Stimulated activated CD8-positive, alpha-beta memory T cell treated with anti-CD3 and anti-CD28 coated beads, Interleukin-4, amount 100 ng/mL, for 4 hours (primary cell): ENCODE measurements at places on chromosomes 7 and 10.
A peak's percentile ranks its signal among the peaks of the same experiment; 100 is the strongest.

DNA sequence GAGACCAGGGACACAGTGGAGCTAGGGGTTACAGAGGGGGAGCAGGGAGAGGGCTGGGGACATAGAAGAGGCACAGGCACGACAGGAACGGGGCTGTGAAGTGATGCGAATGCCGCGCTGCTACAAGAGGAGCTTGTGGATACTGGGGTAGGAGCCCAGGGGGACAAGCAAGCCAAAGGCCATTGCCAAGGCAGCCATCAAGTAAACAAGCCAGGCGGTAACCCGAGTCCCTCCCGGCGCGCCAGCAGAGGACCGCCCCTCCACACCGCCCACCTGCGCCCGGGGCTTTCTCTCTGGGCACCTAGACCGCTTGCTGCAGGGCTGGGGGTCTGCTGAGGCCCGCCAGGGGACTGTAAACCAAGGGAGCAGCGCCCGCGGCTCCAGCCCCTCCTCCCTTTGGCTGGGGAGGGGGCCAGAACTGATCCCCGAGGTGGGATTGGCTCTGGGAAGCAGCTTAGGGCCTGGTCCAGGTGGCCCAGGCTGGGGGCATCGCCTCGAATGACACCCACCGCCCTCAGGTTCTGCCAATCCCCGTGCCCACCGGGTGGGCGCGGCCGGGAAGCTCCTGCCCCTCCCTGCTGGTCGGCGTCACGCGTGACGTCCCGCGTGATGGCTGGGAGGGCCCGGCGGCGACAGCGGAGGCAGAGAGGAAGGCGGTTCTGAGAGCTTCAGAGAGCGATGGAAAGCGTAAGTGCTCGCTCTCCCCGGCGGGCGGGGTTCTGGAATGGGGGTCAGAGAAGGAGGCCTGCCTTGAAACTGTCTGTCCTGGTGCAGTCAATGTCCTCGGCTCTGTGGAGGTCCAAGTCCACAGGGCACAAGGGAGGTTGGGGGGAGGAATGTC, 982 bp downstream of the SFXN3 start:
- peak; percentile 53 for DNase-seq

- DNase-seq, result no peak
Observed at GRCh38 chr7:81419731-81420130, 350.1 kb downstream of the HGF start.

DNA sequence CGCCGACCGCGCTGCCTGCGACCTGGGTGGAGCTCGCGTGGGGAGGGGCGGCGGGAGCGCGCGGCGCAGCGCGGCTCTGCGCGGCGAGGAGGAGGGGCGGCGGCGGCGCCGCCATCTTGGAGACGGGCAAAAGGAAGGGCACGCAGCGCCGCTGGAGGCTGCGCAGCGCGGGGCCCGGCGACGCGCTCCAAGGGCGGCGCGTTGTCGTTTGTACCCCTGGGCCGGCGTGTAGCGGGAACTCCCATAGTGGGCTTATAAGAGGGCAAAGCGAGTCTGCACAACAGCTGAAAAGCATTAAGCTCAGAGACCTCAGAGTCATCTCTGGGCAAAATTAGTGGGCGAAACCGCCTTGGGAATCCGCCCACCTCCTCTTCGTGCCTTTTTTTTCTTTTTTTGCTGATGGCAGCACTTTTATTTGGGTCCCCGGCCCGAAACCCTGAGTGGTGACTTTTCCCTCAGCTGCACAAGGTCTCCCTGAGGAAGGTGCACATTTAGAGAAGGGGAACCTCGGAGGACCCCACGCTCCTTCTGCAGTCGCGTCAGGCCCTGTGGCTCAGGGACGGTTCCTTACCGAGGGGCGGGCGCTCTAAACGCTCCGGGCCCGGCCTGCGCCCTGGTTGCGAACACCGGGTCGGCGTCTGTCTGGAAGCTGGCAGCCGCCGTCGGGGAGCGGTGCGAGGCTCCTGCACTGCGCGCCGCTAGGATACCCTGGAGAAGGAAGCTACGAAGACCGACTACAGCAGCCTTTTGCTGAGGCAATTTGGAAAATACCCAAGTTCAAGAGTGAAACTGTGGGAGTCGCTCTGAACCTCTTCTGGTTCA, 428 bp upstream of the MCMBP start:
- DNase-seq, result peak; percentile 76

GRCh38 chr7:66258409-66258808, 53.3 kb downstream of the TPST1 start:
- DNase-seq, result no peak

GRCh38 chr10:63414481-63415260, 51.1 kb downstream of the JMJD1C start:
- no peak for DNase-seq

- no peak for DNase-seq
Observed at GRCh38 chr10:109889867-109890266, 33.4 kb downstream of the XPNPEP1 start.

DNA sequence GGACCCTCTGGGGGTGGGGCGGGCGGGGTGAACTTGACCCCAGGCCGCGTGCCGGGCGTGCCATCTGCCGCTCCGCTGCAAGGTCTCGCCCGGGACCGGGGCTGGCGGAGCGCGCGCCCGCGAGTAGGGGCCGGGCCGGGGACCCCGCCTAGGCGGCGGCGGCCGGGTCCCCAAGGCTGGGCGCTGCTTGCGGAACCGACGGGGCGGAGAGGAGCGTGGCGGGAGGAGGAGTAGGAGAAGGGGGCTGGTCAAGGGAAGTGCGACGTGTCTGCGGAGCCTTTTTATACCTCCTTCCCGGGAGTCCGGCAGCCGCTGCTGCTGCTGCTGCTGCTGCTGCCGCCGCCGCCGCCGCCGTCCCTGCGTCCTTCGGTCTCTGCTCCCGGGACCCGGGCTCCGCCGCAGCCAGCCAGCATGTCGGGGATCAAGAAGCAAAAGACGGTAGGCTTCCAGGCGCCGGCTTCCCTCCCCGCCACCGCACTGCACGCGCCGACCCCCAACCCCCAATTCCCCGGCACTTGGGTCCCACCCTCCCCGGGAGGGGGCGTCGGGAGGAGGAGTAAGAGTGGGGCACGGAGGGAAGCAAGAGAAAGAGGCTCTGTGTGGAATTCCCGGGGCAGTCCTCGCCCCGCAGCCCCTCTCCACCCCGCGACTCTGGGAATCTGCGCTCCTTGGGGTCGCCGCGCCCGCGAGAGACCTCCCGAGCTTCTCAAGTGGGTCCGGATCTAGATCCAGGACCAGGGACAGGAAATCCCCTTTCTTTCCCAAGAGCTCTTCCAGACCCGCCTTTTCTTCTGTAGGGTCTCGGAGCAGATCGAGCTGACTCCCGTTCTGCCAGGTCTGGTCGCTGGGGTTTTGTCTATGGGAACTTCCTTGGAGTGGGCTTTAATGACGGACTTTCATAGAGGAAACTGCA, at the start of gene PAPSS2:
TSS of gene PAPSS2 (plus strand) at position 308 of the 913 bp plus-strand sequence. CDS start at position 412, 104 bp downstream.
- DNase-seq, result no peak

- DNase-seq, result peak; percentile 70
Observed at GRCh38 chr10:80408242-80409101, at the start of gene PRXL2A. Gene PRXL2A (plus strand): TSS chr10:80408551. CDS start chr10:80420468, 11,917 bp downstream.

- no peak for DNase-seq
Observed at GRCh38 chr10:116723428-116724281, 18.7 kb downstream of the HSPA12A start.

GRCh38 chr7:112449353-112449752, 907 bp upstream of the IFRD1 start:
- DNase-seq, result no peak

DNA sequence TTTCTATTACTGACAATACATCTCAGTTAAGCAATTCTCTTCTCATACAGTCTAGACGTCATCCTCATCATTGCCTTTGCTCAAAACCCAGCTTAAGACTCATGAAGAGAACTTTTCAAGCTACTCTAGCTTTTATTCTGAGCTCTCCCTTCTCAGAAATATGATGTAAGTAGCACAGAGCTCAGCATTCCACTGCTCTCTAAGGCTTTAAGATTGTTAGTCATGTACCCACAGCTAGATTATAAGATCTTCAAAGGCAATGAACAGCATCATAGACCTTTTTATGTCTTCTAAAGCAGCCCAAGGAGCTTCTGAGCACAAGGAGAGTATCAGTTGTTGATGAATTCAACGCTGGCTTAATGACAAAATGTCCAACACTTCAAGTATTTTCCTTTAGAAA, 119.3 kb downstream of the NRP1 start:
- DNase-seq, result no peak

DNA sequence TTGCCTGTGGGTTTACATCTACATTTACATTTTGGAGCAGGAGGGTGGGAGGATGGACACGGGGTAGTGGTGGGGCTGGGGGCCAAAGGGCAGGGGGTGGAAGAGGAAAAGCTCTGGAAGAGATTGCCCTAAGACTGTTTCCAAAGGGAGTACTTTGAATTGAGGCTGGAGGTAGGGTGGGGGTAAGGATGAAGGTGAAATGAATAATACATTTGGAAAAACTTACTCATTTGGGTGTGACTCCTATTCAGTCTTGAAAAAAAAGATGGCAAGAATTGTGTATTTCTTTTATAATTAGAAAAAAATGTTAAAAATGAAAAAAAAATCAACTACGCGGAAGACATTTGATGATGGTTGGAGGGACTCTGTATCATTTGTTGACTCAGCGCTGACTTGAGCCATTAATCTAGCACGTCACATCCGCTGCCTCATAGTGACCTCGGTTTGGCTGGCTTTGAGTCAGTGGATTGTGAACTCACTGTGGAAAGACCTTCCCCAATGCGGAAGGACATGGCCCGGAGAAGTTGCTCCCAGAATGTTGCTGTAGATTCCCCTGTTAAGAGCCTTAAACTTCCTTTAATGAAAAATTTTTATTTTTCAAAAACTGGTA, 2.8 kb downstream of the FAM180A start:
- DNase-seq, result no peak

GRCh38 chr10:52883996-52884871, 111.7 kb upstream of the MBL2 start:
- no peak for DNase-seq

- DNase-seq, result no peak
Observed at GRCh38 chr10:69317175-69317604, 38.9 kb downstream of the HK1 start.

- DNase-seq, result no peak
Observed at GRCh38 chr7:5831196-5831595, 49.4 kb upstream of the OCM start.

DNA sequence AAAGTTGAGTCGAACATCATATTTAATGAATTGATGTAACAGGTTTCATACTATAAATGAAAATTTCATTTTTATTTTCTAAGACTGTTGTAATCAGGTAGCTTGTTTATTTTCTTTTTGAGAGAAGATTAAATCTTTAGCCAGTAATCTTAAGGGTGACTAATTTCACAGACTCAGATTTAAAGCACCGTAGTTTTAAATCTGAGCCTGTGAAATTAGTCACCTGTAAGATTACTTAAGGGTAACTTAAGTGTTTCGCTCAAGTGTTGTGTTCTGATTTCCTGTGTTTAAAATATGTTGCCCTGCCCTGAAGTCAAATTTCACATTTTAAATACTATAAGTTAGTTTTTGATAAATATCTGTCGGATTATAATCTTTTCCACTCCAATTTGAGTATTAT, 35.8 kb upstream of the TMEM236 start:
- no peak for DNase-seq

DNA sequence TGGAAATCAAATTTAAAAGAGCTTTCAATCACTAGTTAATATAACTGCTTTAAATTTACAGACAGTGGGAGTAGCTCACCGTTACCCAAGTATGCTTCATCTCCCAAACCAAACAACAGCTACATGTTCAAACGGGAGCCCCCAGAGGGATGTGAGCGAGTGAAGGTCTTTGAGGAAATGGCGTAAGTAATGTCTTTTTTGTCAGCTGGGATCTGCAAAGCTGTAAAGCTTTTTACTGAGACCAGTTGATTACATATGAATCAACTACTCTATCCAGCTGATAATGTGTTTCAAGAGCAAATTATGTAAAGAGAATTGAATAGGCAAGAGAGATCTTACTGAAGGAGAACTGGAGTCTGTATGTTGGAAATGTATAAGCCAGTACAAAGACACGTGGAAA, 116.2 kb downstream of the GLCCI1 start:
- no peak for DNase-seq

DNA sequence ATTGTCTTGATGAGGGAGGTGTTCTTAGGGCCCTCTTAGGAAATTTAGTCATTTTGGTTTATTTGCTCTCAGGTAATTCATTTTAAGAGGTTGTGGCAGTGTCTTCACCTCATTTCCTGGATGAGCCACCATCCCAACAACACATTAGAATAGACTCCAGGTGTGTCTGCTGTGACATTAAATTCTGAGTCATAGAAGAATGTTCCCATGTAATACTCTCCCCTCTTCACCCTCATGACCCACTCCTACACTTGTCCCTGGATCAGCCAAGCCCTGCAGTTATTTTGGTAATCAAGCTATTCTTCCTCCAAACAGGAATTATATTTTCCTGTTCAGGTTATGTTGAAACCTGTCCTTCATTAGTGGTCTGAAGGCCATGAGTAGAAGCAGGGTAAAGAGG, 944.1 kb downstream of the SORCS3 start:
- DNase-seq, result no peak

DNA sequence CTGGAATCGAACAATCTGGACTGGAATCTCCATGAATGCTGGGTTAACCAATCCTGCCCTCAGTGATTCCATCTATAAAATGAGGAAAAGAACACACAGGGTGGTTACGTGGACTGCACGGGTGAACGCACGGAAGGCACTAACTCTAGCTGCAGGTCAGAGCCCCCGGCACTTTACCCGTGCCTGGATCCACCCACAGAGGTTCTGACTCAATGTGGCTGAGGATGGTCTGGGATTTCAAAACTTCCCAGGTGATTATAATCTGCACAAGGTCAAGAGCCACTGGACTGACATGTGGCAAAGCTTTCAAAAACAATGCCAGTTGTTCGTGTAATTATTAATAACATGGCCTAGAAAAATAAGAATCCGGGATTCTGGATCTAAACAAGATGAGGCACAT, 29.2 kb downstream of the KIAA1549 start:
- no peak for DNase-seq
